Liver (tissue), 10 donors: ENCODE measurements at places on chromosomes 6 and 20.

- DNase-seq = no peak
Observed at GRCh38 chr6:34324738-34325444, 67.6 kb downstream of the NUDT3 start.

DNA sequence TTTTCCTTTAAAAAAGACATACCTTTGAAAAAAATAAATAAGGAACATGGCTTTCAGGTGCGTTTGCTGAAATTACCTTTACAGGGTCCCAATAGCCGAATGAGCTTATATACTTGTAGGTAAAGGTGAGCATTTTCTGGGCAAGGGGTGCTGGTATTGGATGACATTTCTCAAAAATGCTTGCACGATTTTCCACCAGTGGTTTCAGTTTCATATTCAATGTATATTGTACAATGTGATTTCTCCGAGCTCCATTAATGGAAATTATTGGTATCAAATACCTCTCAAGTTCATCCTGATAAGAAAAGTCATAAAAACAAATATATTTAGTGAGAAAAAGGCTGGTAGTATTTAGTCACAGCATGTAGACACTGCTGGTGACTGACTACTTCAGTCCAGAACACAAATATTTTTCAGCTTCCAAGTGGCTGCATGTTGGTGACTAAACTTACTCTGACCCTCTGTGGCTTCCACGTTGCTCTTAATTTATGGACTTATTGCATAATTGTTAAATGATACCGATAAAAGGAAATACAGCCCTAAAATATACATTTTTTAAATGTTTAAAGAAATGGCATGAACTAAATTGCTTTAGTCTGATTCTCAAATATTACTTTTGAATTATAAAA is 32.9 kb upstream of the ZBTB24 start:
- no peak for DNase-seq

GRCh38 chr20:7841971-7842310 is 98.3 kb downstream of the HAO1 start:
- DNase-seq = no peak

DNA sequence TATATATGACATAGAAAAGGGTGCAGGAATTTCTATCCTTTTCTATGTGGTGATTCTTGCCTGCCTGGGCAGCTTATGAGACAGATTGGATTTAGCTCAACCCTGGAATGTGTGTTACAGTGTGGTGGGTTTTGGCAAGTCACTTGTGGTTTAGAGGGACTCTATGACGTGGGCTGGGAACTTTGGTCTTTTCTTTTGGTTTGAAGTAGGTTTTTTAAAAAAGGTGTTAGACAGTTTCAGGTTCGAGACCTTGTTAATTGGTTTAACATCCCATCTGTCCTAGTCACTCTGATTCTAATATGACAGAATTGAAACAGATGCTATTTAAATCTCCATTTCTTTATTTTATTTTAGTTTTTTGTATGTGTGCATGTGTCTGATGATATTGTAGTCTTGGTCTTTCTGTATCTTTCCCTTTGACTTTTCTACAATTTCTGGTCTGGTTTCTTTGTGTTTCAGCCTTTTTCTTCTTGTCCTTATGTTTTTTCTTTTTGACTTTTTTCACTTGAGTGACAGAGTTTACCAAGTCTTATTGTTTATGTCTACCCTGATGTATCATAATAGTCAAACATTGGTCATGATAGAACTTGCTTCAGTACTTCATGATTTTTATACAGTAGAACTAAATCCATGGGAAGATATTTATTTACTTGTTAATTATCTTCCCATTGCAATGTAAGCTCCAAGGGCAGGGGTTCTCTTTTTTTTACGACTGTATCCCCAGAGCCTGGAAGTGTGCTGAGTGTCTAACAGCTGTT is 174.3 kb downstream of the CDKAL1 start:
- DNase-seq = no peak

DNA sequence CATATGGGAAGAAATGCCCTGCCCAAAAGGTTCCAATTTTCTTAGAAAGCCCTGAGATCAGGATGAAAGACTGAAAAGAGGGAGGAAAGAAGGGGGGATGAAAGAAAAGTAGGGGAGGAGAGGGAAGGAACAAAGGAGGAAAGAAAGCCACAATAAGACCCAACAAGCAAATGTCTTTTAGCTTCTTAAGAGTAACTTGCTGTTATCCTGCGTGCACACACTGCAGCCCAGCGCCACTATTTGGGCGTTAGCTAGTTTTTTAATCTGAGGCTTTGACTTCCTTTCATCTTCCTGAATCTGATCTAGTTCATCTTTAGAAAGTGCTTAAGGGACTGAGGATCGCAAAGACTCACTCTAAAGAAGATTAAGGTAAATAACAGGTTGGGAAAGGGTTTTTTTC is 77.4 kb upstream of the HDDC2 start:
- DNase-seq = no peak
